ENCODE measurements at places on chromosomes 7 and 10. TPM values are rescaled to one million over a fixed set of nuclear protein-coding genes. Genes with fewer than 3 reads are reported as not detected.

DNA sequence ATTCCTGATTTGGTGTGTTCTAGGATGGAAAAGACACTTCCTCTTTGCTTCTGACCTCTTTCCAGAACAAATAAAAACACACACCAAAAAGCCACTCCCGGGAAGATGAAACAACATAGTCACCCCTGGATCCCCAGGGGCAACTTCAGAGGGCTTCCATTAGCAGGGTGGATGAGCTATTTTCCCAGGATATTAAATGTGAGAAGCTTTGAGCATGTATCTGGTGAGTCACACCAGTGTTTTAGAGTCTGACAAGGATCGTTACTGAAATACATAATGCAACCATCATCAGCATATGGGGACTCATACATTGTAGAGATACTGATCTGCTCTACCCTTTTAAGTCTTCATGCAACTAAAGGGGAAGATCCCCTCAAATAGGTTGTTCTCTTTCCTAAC lies 115.5 kb upstream of the ZNF438 start:
- DNase-seq, result no peak

DNA sequence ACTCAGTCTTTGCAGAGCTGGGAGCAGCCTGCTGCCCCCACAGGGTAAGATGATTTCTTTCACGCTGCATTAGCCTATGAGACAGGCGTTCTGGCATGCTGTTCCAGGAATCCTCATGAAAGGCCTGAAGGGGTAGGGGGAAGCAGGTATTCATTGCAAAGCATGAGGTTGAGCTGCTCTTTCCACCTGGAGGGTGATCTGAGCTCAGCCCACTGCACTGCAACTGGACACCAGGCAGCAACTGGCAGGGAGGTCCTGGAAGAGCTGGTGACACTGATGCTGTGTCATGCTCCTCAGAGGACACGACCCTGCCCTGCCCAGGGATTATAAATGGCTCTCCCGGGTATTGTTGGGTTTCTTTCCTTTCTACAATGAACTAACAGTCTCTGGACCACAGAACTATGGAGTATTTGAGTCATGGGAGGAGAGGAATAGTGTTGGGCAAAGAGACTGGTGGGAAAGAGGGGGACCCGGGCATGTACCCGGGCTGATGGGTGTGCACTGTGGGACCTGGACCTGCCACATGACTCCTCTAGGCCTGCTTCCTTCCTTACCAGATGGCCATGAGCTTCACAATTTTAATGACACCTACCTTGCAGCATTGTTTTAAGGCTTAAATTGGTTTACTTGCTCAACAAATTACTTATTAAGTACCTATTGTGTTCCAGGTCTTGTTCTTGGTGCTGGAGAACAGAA lies 24.3 kb downstream of the SLC25A28 start:
- DNase-seq, result no peak

DNA sequence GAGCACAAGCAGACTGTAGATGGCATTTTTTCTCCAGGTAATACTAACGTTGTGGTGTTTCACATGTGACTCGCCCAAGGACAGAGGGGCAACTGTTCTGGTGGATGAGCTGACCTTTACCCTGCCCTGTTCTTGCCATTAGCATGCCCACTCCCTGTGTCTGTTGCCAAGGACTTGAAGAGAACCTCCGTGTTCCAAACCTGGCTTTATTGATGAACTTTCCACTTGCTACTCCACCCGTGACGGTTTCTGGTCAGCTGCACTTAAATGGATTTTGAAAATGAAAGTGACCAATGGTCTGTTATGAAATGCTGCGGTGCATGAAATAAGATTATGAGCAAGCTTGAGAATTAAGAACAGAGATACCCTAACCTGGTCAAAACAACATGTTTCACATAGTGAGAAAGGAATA lies 30.4 kb downstream of the LRRC4 start:
- DNase-seq, result no peak

GRCh38 chr7:114931656-114932011 lies 9.7 kb downstream of the MDFIC start:
- DNase-seq, result no peak

Gene TDRD1
- total RNA-seq, result not detected

Gene UNC5B
- total RNA-seq, result 5.2 TPM

Gene SFRP4
- total RNA-seq, result 10.9 TPM

Gene NUTM2B
- total RNA-seq, result 0.25 TPM

Gene PLAC9
- total RNA-seq, result 23.3 TPM

Gene SPACDR
- total RNA-seq, result 0.84 TPM
